ENCODE measurements at places on chromosomes 2 and 18. TPM values are rescaled to one million over a fixed set of nuclear protein-coding genes. Genes with fewer than 3 reads are reported as not detected.
A peak's percentile ranks its signal among the peaks of the same experiment; 100 is the strongest.

GRCh38 chr2:190766174-190766572, 114.4 kb upstream of the GLS start:
- H3K27ac ChIP-seq: no peak overlapping the region
- H3K4me1 ChIP-seq: peaks cover 4% of the 10 kb centered on the region
- DNase-seq: no peak
- no peaks in the 10 kb centered on the region for H3K27me3 ChIP-seq

DNA sequence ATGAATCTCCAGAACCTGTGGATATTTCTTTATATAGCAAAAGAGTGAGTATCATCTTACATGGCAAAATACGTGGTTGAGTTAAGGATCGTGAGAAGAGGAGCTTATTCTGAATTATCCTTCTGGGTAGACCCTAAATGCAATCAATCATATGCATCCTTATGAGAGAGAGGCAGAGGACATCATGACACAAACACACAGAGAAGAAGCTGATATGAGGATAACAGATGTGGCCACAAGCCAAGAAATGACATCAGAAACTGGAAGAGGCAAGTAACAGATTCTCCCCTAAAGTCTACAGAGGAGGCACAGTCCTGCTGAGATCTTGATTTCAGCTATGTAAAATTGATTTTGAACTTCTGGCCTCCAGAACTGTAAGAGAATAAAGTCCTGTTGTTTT, 730.2 kb upstream of the ZNF804A start:
- no peak overlapping the region for H3K27ac ChIP-seq
- no peak overlapping the region for H3K4me3 ChIP-seq

DNA sequence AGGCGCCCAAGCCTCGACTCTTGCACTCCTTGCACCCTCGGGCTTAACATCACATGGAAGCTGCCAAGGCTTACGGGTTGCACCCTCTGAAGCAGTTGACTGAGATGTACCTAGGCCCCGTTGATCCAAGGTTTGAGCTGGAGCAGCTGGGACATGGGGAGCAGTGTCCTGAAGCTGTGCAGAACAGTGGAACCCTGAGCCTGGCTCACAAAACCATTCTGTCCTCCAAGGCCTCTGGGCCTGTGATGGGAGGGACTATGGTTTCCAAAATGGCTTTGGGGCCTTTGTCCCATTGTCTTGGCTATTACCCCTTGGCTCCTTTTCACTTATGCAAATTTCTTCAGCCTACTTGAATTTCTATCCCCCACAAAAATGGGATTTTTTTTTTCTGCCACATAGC, 454.0 kb downstream of the PIK3C3 start:
- H3K27me3 ChIP-seq: no peaks in the 10 kb centered on the region
- no peak overlapping the region for H3K27ac ChIP-seq
- H3K4me1 ChIP-seq: no peaks in the 10 kb centered on the region
- H3K4me3 ChIP-seq: no peak overlapping the region
- no peaks in the 10 kb centered on the region for H3K36me3 ChIP-seq

HSPE1 gene
- 92.6 TPM for total RNA-seq

DNA sequence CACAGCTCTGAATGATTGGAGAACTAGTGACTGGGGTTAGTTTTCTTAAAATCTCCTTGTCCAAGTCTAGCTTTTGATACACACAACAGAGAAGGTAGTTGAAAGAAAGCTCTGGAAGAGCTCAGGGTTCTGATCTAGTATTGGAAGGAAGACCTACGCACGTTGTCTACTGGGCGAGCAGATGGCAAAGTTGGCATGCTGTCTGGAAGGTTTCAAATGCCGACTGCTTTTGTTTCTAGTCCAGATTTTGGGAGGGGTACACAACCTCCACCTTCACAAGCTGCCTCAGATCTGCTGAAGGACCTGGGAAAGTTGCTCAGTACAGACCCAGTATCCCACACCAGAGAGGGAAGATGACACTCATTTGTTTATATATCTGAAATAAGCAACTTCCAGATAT, 507.3 kb downstream of the RNF144A start:
- peaks cover 21% of the 10 kb centered on the region for H3K4me1 ChIP-seq
- DNase-seq: no peak
- H3K4me3 ChIP-seq: no peak overlapping the region
- H3K27me3 ChIP-seq: peaks cover 9% of the 10 kb centered on the region

GRCh38 chr2:98727369-98728087, 3.4 kb downstream of the MGAT4A start:
- H3K27me3 ChIP-seq: no peaks in the 10 kb centered on the region
- H3K4me1 ChIP-seq: peaks cover 66% of the 10 kb centered on the region
- H3K27ac ChIP-seq: peak overlapping the region; percentile 61
- DNase-seq: no peak

CD207 gene
- total RNA-seq: not detected

OXER1 gene
- not detected for total RNA-seq

DNA sequence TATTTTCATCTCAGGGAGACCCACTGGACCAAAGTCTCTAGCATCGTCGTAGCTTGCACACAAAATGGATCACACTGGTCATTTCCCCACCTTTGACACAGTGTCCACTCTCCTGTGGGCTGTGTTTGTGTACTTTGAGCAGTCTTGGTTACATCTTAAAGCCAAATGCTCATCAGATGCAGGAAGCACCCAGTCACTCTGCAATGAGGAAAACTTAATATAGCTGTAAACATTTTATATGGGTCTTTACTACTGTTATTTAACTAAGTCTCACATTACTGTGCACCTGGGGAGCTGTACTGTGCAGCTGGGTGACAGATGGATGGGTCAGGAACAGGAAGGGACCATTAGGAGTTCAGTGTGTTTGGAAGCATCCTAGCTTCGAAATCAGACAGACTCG, 109.0 kb upstream of the CXCR4 start:
- peaks cover 18% of the 10 kb centered on the region for H3K27me3 ChIP-seq
- no peaks in the 10 kb centered on the region for H3K36me3 ChIP-seq
- peaks cover 9% of the 10 kb centered on the region for H3K4me1 ChIP-seq
- no peak for DNase-seq
- no peak overlapping the region for H3K4me3 ChIP-seq
- H3K27ac ChIP-seq: no peak overlapping the region

TGIF1 gene
- 24.7 TPM for total RNA-seq

GRCh38 chr2:207437524-207438143, 92.1 kb upstream of the CREB1 start:
- H3K4me1 ChIP-seq: no peaks in the 10 kb centered on the region
- H3K27me3 ChIP-seq: no peaks in the 10 kb centered on the region
- no peak overlapping the region for H3K27ac ChIP-seq
- no peak overlapping the region for H3K4me3 ChIP-seq

TMEM17 gene
- 0.13 TPM for total RNA-seq

SLC25A12 gene
- total RNA-seq: 28.1 TPM

PRKAG3 gene
- total RNA-seq: not detected

DCDC2C gene
- total RNA-seq: not detected

DNA sequence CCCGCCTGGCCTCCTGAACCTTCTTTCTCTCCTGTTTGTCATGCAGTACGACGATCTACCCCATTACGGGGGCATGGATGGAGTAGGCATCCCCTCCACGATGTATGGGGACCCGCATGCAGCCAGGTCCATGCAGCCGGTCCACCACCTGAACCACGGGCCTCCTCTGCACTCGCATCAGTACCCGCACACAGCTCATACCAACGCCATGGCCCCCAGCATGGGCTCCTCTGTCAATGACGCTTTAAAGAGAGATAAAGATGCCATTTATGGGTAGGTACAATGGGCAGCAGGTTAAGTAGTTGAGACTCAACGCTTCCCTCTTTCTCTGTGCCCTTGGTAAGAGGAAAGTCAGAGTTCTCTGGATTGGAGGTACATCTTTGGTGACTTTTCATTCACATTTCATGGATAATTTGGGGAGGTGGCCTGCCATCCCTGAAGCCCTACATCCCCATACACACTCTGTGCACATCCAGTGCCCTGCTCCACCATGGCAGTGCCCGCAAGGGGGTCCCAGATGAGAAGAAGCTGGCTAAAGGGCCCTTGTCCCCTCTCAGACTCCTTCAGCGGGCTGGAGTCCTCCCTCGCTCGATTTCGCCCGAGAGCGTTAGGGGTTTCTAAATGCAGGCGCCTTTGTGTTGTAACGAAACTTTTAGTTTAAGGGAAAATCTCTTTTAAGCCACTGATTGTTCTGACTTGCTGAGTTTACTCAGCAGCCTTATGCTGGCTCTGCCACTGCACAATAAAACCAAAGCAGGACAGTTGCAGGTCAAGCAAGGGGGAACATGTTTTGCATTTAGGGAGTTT, 3.0 kb downstream of the MEIS1 start:
- peaks cover 24% of the 10 kb centered on the region for H3K4me1 ChIP-seq
- H3K27ac ChIP-seq: no peak overlapping the region

- DNase-seq: no peak
- H3K4me3 ChIP-seq: no peak overlapping the region
- H3K27ac ChIP-seq: no peak overlapping the region
- H3K27me3 ChIP-seq: no peaks in the 10 kb centered on the region
Observed at GRCh38 chr18:32922951-32923430, 150.2 kb upstream of the KLHL14 start.

DNA sequence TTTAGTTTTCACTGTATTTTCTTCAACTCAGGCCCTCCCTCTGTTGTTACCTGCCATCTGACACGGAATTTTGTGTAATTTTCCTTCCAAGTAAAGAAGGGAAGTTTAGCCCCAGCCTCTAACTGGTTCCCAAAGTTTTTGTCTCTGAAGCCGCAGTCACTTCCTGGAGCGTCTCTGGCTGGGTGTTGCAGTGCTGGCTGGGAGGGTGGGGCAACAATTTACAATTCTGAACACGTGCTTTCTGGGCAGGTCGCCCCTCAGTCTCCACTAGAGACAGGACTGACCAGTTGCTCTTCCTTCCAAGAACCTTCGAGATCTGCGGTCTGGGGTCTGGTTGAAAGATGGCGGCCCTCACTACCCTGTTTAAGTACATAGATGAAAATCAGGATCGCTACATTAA, 3.5 kb downstream of the CNDP2 start:
- peak overlapping the region; percentile 99 for H3K27ac ChIP-seq
- peak overlapping the region; percentile 85 for H3K4me3 ChIP-seq
- H3K4me1 ChIP-seq: peaks cover 58% of the 10 kb centered on the region
- peaks cover 2% of the 10 kb centered on the region for H3K27me3 ChIP-seq
- peak; percentile 70 for DNase-seq

BOLL gene
- total RNA-seq: not detected

DNA sequence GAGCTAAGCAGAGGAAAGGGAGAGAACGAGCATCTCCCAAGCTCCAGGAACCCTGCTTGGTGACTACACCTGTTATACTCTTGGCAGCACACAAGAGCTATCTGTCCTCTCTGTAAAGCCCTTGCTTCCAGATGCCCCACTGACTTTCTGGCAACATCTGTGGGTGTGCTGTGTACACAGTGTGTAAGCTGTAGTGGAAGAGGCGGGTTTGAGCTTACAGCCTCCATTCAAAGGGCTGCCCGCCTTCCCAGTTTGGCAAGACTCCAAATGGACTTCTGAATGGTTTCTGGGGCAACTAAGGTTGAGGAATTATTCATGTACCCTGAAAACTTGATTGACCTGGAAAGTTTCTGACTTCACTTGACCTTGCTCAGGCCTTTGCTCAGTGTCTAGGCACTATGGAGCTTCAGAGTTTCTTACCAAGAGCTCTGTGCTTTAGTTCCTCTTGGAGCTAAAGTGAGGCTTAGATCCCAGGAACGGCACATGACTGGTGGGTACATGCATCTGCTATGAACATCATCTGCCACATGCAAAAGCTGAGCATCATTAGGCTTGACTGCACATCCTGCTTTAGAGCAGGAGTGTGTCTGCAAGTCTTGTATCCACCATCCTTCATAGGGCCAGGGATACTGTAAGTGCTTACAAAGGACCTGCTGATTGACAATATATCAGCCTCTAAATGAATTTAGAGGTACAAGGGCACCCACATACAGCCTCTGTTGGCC, 290.9 kb upstream of the SIX2 start:
- peaks cover 10% of the 10 kb centered on the region for H3K27me3 ChIP-seq
- DNase-seq: no peak
- H3K4me1 ChIP-seq: no peaks in the 10 kb centered on the region
- no peak overlapping the region for H3K27ac ChIP-seq
- H3K36me3 ChIP-seq: no peaks in the 10 kb centered on the region
- H3K4me3 ChIP-seq: no peak overlapping the region

DNA sequence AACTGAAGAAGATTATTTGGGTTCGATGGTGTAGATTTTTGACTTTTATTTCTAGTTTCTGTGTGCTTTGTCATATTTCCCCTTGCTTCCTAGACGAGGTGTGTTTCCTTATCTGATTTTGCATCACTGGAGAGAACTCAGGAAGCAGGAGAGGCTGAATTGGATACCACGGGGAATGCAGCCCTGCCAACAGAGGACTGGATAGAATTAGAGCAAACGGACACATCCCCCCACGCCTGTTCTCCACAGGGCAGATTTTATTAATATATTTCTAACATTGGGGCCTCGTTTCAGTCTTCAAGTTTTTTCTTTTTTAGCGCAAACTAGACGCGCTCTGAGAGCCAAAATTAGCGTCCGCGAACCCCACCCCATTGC, 678 bp upstream of the VAPA start:
- H3K4me3 ChIP-seq: peak overlapping the region; percentile 81
- no peak for DNase-seq
- H3K27ac ChIP-seq: peak overlapping the region; percentile 87
- H3K27me3 ChIP-seq: peaks cover 19% of the 10 kb centered on the region
- peaks cover 28% of the 10 kb centered on the region for H3K4me1 ChIP-seq

ALK gene
- total RNA-seq: not detected

GRCh38 chr2:18156002-18156401, 277.5 kb downstream of the KCNS3 start:
- H3K27me3 ChIP-seq: no peaks in the 10 kb centered on the region
- H3K36me3 ChIP-seq: no peaks in the 10 kb centered on the region
- H3K4me3 ChIP-seq: no peak overlapping the region

KLHL30 gene
- not detected for total RNA-seq

ARL4C gene
- 445 TPM for total RNA-seq

GRCh38 chr2:236545248-236545658, 24.4 kb upstream of the ACKR3 start:
- peak overlapping the region; percentile 98 for H3K27ac ChIP-seq
- H3K4me3 ChIP-seq: no peak overlapping the region
- H3K36me3 ChIP-seq: peaks cover 56% of the 10 kb centered on the region
- H3K4me1 ChIP-seq: peaks cover 78% of the 10 kb centered on the region
- DNase-seq: no peak

DNA sequence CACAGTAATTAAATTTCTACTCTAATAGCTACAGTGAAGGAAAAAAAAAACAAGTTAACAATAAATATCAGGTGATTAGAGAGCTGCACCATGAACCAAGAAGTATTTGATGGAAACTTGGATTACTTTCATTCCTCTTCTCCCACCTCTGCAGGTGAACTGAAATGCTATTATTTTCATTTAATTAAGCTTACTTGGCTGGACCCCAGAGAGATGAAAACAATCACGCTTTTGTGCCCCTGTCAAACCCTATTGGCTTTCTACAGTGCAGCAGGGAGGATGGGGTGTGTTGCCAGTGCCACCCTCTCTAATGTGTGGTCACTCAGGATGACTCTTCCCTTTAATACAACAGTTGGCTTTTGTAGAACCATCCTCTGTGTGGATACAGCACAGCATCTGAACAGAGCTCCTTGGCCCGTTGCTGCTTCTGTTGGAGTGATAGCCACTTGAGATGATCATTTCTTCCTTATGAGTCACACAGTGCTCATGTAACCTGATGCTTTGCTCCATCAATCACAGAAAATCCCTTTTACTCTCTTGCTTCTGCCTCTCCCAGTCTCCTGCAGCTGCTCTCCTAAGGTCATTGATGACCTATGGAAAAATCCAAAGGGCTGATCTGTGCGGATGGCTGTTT, 5.5 kb upstream of the ARL4C start:
- peaks cover 12% of the 10 kb centered on the region for H3K36me3 ChIP-seq
- peaks cover 31% of the 10 kb centered on the region for H3K4me1 ChIP-seq
- no peak overlapping the region for H3K4me3 ChIP-seq
- DNase-seq: no peak
- peaks cover 17% of the 10 kb centered on the region for H3K27me3 ChIP-seq
- no peak overlapping the region for H3K27ac ChIP-seq

SCN2A gene
- total RNA-seq: not detected

TRAPPC12 gene
- 74.5 TPM for total RNA-seq
